ENCODE measurements at places on chromosomes 2 and 18.

- no peak for DNase-seq
These were observed 12.0 kb downstream of the AMMECR1L start for GRCh38 chr2:127873707-127874303.

GRCh38 chr2:145815933-145816332 is 1296.0 kb upstream of the ZEB2 start:
- DNase-seq = no peak

DNA sequence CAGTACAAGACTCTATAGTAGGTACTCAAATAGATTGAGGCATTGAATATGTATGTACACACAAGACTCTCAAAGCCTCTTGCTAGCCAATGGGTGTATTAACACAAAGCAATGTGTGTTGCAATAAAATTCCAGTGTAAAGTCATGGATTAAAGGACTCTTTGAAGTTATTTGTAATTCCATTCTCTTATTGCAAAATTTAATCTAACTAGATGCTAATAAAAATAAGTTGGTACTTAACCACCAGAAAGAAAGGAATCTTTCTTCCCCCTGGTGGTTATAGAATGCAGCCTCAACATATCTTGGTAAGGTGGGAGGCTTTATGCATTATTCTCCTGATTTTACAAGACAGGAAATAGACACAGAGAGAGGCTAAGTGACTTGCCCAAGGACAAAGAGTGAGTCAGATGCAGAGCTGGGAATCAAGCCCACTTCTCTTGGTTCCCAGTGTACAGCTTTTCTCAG is 18.0 kb downstream of the LRP1B start:
- no peak for DNase-seq

DNA sequence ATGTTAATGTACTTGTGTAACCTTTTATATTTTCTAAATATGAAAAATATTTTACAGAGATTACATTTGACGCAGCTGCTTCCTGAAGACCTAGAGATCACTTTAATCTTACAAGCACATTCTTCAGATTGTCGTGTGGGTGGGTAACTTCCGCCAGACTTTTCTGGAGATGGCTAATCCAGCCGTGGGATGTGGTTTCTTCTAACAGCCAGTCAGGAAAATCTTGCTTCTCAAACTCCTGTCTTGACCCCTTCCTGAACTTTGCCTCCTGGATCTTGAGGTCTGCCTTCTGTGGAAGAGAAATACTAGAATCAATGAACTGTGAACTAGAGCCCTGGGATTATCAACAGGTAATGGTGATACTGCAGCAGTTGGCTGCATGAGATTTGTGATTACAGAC is 401.6 kb upstream of the TNP1 start:
- DNase-seq = no peak

DNA sequence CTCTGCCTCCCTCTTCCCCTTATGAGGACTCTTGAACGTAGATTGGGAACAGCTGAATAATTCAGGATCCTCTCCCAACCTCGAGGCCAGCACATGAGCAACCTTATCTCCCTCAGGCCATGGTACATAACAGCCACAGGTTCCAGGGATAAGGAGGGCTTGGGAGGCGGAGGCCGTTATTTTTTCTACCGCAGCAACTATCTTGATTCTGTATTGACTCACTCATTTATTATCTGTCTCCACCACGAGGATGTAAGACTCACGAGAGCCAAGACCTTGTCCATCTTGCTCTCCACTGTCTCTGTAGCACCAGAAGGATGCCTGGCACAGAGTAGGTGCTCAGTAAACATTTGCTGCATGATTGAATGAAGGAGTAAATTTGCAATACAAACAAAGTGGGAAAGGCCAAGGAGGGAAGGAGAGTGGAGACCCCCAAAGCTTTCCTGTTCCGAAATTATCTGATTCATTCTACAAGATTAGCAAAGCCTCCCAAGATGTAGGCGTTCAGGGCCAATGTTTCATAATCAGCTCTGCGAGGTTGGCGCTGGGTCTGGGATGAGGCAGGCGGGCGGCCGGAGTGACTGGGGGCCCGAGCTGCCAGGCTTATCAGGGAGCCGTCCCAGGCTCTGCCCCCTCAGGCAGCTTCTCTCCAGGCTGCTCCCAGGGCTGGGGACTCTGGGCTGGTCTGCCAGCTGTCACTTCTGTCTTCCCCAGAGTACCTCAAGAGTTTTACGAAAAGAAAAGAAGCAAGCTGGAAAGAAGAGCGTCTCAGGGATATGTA is 31.6 kb downstream of the INPP5D start:
- DNase-seq = no peak

- DNase-seq = no peak
These were observed 125.3 kb upstream of the SP3 start for GRCh38 chr2:174090476-174090875.

GRCh38 chr2:68359889-68360288 is 5.2 kb upstream of the PLEK start:
- DNase-seq = no peak

DNA sequence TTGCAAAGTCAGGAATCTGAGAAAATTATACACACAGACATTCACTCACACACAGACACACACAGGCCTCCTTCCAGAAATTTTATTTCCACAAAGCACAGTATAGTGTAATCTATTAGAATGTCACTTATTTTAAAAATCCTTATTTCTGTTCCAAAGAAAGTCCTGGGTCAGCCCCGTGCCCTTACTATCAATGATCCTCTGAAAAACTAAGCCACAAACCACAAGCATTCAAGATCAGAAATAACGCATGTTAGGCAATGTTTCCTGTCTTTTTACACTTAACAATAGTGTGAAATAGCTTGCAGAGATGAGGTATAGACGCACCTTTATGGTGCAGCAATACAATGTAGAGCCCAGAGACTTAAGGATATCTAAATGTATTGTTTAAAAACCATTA is 25.8 kb downstream of the TBC1D8 start:
- DNase-seq = no peak
